ENCODE measurements at places on chromosomes 7 and 10.

GRCh38 chr10:61878740-61879068, 22.8 kb upstream of the ARID5B start:
- DNase-seq, result no peak

GRCh38 chr7:51141451-51142003, 175.1 kb downstream of the COBL start:
- DNase-seq, result no peak

GRCh38 chr7:128203047-128203491, 38.0 kb upstream of the LEP start:
- no peak for DNase-seq

DNA sequence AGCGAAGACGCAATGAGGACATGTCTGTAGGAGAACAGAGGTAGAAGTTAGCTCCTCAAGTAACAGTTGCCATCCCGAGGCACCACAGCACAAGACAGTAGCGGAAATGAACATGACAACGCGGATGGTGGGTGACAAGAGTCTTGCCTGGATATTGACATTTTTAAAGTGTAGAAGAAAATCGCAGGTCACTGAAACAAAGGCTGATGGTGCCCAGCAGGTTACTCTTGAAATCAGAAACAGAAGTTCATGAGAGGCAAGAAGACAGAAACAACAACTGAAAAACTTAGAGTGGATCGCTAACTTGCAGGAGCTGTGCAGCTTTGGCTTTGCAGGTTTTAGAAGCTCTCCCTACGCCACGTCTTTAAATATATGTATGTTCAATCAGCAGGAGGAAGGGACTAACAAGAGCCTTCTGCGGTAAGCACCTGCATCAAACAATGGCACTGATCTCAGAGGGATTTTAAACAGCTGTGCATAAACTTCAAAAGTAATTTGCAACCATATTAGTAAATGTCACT, 1.8 kb downstream of the PRKCQ start:
- peak; percentile 60 for DNase-seq

GRCh38 chr7:158355456-158356065, 232.1 kb downstream of the PTPRN2 start:
- DNase-seq, result no peak

- DNase-seq, result no peak
Measured at GRCh38 chr10:118342638-118343020, 505 bp upstream of the FAM204A start.

DNA sequence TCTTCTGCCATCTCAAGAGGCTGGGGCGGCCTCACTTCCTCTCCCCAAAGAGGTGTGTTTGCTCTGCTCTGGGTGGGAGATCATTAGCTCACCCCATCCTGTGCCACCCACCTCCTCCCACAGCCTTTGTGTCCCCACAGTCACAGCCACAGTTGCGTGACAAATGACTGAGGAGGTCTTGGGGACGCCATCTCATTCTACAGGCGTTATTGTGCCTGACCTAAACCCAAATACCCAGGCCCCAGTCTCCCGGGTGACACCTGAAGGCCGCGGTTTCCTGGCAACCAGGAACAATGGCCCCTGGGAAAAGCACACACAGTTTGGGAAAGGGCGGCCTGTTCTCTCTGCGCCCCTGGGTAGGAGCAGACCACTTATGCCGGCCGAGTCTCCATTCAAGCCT, 51.6 kb downstream of the SLIT1 start:
- no peak for DNase-seq

DNA sequence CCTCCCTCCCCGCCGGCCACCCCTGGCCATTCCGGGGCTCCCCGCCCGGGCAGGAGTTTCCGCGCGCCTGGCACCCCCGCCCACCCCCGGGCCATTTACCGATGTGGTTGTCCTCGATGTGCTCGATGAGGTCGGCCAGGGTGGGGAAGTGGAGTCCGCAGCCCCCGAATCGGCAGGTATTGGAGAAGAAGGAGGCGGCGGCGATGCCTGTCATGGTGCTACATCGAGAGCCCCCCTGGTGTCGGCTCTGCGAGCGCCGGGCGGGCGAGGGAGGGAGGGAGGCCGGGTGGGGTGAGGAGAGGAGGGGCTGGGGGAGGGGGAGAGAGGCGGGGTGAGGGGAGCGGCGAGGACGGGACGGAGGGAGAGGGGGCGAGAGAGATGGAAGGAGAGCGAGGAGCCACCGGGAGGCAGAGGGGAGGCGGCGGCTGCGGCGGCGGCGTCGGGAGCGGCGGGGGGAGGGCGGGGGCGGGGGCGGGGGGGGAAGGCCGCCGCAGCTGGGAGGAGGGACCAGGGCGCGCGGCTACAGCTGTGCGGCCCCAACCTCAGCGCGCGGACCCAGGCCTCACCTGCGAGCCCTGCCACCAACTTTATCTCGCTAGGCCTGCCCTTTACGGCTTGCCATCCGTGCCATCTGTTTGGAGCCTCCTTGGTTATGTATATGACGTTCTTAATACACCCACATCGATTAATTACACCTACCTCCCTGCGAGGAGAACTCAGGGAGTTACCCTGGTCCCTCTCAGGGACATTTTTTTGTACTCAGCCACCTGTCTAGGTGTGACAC, at the start of gene JAZF1:
Gene JAZF1 (minus strand): TSS at position 432 of the 784 bp plus-strand sequence.
- DNase-seq, result peak; percentile 48

DNA sequence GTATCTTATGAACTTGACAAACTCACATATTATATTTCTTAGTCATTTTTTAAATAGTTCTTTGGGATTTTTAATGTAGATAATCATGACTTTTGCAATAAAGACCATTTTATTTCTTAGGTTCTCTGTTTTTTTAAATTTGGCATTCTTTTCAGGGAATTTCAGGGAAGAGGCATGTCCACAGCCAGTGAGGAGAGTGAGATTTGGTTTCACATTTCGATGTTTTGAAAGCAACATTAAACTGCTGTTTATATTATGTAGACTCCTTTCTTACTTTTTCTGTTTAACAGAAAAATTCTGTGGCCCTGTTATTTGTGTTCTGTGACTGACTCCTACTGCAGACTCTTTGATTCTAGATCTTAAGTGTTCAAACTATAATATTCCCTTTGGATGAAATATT, 153.7 kb downstream of the FAM107B start:
- no peak for DNase-seq

GRCh38 chr7:36408589-36408988, 18.9 kb downstream of the ANLN start:
- no peak for DNase-seq

DNA sequence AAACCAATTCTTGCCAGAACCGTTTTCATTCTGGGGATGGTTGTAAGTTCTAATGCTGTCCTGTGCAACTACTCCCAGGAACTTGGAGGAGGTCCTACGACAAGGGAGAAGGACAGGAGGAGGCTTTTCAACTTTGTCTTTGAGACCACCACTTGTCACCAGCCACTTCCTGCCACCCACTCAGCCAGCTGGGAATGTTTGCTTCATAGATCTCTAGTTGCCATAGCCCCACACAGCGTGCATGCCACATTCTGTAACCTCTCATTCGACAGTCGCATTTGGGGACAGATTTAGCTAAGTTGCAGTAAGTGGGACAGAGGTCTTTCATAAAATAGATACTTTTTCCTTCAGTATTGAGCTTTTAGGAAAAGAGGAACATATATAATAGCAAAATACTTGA, 78.0 kb downstream of the TAF3 start:
- no peak for DNase-seq

- DNase-seq, result no peak
Measured at GRCh38 chr10:124545351-124546054, 83.9 kb downstream of the LHPP start.

Measured in CD4-positive, alpha-beta T cell treated with Interleukin-15 for 4 hours (primary cell).